ENCODE measurements at places on chromosomes 1 and 21.
A peak's percentile ranks its signal among the peaks of the same experiment; 100 is the strongest.

DNA sequence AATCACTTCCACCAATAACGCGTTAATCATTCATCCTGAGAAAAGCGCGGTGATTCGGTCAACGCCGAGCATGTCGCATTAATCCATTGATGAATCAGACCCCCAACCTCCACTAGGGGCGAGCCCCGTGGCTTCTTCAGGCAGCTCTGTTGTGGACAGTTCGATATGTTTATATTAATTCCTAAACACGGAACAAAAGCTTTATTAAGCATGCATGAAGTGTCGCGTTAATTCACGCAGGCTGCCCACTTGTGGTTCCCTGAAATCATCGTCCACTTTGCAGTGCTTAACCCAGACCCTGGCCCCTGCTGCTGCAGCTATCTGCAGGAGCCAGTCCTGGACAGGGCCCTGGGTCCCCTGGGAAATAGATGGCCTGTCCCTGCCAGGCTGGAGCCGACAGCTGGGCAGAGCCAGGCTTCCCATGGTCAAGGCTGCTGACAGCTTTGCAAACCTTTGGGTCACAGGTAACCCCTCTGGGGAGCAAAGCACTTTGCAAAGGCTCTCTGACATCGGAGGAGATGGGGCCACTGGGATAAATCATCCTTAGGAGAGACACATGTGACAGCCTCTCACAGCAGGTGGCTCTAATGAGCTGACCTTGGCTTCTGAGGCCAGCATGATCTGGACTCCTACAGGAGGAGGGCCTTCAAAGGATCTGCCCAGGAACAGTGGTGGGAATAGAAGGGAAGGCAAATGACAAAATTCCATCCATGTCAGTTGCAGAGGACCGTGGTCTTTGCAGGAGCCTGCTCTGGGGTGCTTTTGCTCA lies 137.0 kb upstream of the AJAP1 start:
- no peak for DNase-seq

DNA sequence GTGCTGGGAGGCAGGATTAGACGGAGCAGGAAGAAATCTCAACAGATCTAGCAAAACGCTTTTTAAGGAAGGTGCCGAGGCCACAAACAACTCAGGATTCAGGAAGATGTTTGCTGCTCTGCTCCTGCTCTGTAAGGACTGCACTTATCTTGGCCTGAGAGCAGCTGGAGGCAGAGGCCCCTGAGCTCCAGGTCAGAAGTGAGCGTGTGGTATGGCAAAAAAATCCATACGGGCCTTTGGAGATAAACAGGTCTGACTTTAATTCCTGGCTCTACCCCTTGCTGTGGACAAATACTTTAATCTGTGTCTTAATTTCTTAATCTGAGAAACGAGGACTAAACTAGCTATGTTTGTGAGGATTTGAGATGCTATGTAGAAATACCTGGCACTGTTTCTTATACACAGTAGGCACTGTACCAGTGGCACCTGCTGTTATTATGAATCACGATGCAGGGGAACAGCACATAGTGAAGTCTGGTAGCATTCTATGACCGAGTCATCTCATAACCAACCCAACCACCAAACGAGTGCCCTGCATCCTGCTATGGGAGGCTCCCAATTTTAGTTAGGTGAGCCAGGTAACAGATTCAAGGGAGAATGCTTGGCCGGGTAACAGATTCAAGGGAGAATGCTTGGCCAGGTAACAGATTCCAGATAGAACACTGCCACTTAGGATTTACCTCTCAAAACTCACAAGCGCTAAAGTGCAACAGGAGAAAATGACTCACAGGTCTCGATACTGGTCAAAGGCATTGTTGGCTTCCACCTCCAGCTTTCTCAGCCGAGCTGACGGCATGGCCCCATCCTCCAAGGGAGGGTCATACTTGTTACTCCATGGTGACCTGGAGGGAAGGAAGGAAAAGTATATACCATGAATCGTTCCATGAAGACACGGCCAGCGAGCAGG lies 65.9 kb downstream of the SLC66A1 start:
- no peak for DNase-seq

GRCh38 chr1:204613636-204614035 lies 71.9 kb downstream of the LRRN2 start:
- no peak for DNase-seq

DNA sequence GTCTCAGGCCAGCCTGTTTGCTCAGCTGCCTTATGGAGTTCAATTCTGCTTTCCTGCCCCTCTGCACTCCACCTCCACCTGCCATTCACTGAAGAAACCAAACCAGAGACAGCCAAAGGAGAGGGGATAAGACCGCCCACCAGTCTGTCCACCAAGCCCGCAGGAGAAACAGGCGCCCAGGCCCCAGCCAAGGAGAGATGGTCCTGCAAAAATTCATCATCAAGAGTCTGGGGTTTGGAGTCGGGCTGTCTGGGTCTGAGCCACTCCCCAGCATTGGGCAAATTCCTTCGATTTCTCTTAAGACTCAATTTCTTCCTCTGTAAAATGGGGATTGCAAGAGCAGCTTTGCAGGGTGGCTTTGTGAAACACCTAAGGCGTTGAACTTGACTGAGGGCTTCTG lies 121.4 kb upstream of the RUNX3 start:
- no peak for DNase-seq

DNA sequence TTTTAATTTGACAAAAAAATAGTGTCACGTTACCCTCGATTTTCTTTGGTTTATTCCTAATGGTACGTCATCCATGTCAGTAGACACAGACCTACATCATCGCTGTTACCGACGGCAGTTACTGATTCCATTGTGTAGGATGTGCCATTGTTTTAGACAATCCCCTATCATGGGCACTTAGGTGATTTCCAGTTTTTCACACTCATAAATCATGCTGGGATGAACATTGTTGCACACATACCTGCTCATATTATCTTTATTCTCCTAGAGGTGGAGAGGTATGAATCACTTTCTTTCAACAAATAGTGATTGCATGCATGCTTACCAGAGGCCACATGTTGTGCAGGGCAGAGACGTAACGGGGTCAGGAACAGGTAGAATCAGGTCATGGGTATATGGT lies 79.7 kb upstream of the EFHD2 start:
- DNase-seq = no peak

DNA sequence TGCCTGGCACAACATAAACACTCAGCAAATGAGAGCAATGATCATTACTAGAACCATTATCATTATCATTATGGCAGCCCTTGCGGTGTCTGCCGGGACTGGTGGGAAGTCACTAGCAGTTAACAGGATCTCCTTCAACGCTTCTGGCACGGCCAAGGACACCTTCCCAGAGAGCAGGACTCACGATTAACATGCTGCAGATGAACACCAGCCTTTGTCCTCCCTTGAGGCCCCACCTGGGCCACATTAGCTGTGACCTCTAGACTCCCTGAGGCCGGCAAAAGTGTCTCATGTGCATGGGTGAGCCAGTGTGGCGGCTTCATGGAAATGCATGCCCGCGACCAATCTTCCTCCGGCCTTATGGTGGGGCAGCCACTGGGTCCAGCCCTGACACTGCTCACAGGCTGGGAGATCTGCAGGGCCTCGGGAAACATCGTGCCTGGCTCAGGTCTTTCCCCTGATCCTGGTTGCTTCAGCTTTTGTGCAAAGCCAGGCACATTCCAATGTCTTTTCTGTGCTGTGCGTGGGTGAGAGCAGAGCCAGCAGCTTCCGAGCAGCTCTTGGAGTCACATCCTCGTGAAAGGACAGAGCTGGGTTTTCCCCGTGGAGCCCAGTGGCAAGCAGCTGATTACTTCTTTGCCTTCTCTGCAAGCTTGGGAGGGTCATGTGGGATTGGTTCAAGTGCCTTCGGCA lies 107.3 kb downstream of the HMGB4 start:
- no peak for DNase-seq

- peak; percentile 40 for DNase-seq
Measured at GRCh38 chr1:109392037-109392787, 5.5 kb downstream of the SORT1 start.

DNA sequence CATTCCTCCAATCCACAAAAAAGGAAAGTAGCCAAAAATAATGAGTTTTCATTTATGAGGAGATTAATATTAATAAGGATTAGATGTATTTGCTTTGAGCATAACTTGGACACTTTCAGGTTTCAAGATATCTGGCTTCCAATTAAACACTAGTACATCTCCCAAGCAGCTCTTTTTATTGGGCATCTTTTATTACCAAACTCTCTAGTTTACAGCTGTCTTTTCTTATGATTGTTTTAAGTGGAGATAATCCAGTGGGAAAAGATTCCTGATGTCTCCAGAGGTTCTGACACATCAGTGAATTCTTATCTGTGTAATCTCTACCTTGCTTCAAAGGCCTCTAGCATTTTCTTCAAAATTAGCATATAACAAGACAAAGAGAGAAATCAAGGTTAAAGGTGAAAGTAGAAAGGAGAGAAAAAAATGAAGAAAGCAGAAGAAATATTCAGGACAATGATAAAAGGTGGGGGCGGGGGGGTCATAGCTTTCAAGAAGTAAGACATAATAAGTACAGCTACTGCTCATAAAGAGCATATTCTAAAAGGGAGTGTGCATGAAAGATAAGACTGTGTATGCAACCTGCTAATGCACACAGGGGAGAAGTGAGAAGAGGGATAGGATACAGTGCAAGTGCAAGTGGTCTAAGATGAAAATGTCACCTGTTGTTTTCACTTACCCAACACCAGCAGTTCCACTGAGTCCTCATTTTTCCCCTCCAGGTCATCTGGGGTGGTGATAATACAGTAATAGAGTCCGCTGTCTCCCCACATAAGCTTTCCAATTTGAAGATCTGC lies 19.1 kb downstream of the ILDR2 start:
- no peak for DNase-seq

DNA sequence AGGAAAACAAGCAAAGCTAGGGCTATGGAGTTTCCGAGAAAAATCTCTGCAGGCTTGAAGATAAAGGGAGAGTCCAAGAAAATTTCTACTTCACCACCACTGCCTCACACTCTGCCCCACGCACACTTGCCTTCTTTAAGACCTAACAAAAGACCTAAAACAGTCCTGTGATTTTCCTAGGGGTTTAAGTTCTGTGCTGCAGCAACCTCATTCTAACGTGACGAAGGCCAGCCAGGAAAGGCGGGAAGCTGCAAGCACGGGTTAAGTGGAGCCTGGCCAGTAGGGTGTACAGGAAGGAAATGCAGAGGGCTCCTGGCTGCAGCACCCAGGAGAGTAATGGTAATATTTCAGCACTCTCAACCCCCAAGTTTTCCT lies 1.5 kb downstream of the SPATA6 start:
- peak; percentile 32 for DNase-seq
